ENCODE measurements at places on chromosomes 5 and 9. TPM values are rescaled to one million over a fixed set of nuclear protein-coding genes. Genes with fewer than 3 reads are reported as not detected.

- peaks cover 5% of the 10 kb centered on the region for H3K27me3 ChIP-seq
- DNase-seq: no peak
- no peak overlapping the region for H3K4me3 ChIP-seq
- H3K36me3 ChIP-seq: no peaks in the 10 kb centered on the region
- H3K4me1 ChIP-seq: peaks cover 5% of the 10 kb centered on the region
- H3K27ac ChIP-seq: no peak overlapping the region
Observed at GRCh38 chr5:58773744-58774441, 191.0 kb downstream of the RAB3C start.

- no peaks in the 10 kb centered on the region for H3K4me1 ChIP-seq
- no peak overlapping the region for H3K27ac ChIP-seq
- DNase-seq: no peak
- no peak overlapping the region for H3K4me3 ChIP-seq
- no peaks in the 10 kb centered on the region for H3K27me3 ChIP-seq
- no peaks in the 10 kb centered on the region for H3K36me3 ChIP-seq
Observed at GRCh38 chr9:86714999-86715398, 232.3 kb downstream of the GAS1 start.

DNA sequence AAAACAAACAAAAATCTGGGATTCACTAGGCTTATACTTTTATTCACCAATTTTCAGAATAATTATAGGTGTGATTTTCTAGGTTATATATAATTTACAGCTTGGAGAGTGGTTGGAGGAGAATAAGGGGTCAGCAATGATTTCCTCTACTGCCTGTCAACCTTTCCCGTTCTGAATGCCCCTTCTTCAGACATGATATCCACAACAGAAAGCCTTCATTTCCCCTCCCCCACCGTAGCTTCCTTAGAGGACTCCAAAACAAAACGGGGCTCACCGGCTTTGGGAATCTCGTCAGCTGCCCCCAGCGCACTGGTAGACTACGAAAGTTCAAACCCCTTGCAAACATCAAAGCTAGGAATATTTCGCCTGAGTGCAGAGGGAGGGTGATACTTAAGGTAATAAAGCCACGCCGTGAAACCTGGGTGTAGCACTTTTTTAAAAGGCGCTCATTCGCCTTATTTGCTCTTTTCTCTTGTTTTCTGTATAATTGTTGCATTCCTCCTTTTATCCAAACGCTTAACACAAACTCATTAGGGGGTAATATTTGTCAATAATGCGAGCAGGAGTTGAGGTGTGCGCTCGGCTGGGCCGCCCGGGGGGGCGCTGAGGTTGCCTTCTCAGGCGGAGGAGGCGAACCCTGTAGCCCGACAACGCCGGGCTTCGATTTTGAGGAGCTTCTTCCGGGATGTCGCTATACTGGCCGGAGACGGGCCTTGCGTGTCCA, 2.4 kb downstream of the OTP start:
- DNase-seq: no peak
- no peak overlapping the region for H3K4me3 ChIP-seq
- H3K27me3 ChIP-seq: peaks cover 78% of the 10 kb centered on the region
- peaks cover 23% of the 10 kb centered on the region for H3K4me1 ChIP-seq

- peaks cover 5% of the 10 kb centered on the region for H3K27me3 ChIP-seq
- peak; percentile 21 for DNase-seq
- H3K27ac ChIP-seq: no peak overlapping the region
- H3K4me3 ChIP-seq: no peak overlapping the region
Observed at GRCh38 chr5:57650360-57651069, 167.9 kb upstream of the ACTBL2 start.

GRCh38 chr5:173392172-173392571, 64.0 kb upstream of the STC2 start:
- H3K36me3 ChIP-seq: no peaks in the 10 kb centered on the region
- H3K4me3 ChIP-seq: no peak overlapping the region
- H3K4me1 ChIP-seq: no peaks in the 10 kb centered on the region
- peaks cover 2% of the 10 kb centered on the region for H3K27me3 ChIP-seq

FOXD4L5 gene
- 0.13 TPM for total RNA-seq

- H3K27me3 ChIP-seq: peaks cover 45% of the 10 kb centered on the region
- DNase-seq: peak; percentile 16
- no peaks in the 10 kb centered on the region for H3K36me3 ChIP-seq
- H3K27ac ChIP-seq: no peak overlapping the region
Observed at GRCh38 chr5:16935231-16936149, 598 bp downstream of the MYO10 start.

DNA sequence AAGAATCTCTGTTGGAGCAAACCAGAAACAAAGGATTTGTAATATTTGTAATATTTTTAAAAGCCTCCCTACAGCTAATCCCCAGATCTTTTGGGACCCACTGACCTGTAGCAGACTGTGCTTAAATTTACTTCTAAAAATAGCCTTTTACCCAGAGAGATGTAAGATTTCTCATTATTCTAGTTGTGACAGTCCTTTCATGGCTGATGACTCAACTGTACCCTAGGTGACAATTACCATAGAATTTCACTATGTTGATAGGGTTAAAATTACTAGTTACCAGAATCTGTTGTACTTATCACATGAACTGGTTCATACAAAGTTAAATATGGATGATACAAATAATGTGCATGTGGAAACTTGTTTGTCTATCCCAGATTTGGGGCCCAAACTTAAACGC, 543.9 kb upstream of the SEMA6A start:
- H3K27me3 ChIP-seq: no peaks in the 10 kb centered on the region
- H3K27ac ChIP-seq: no peak overlapping the region
- no peak for DNase-seq

DNA sequence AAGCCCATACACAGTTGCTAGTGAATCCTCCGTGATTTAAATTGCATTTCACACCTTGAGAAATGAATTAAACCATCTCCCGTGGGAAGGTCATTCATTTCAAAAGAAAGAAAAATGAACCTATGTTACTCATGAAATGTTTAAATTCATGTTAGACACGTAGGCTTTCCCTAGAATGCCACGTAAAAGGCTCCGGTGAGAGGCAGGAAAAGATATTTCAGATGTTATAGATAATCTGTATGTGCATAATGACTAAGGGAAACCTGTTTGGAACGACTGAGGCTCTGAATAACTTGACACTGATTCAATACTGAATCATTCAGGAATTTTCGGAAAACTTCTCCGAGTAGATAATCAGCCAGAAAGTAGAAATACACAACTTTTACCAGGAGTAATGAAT, 134.3 kb upstream of the ICE1 start:
- no peak overlapping the region for H3K27ac ChIP-seq
- H3K4me3 ChIP-seq: no peak overlapping the region
- no peaks in the 10 kb centered on the region for H3K36me3 ChIP-seq
- H3K27me3 ChIP-seq: no peaks in the 10 kb centered on the region

ZBTB26 gene
- total RNA-seq: 8.5 TPM

DNA sequence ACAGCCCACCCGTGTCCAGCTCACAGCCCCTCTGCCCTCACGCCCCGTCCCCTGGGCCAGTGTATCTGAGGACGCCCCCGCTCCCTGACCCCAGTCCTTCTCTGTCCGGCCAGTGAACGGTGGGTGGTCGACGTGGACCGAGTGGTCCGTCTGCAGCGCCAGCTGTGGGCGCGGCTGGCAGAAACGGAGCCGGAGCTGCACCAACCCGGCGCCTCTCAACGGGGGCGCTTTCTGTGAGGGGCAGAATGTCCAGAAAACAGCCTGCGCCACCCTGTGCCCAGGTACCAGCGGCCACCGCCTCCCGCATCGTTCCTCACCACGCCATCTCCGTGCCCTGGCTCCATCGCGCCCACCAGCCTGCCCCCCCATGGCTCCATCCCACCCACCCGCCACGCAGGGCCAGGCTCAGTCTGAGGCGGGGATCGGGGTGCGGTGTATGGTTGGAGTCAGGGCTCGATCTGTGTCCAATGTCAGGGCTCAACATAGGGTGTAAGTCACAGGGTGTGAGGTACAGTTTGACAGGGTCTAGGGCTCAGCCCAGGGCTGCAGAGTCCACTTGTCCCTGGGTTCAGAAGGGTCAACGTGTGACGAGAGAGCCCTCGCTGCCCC, 29.5 kb downstream of the HK3 start:
- no peak for DNase-seq
- H3K36me3 ChIP-seq: peaks cover 2% of the 10 kb centered on the region
- no peak overlapping the region for H3K4me3 ChIP-seq
- no peaks in the 10 kb centered on the region for H3K4me1 ChIP-seq
- peaks cover 17% of the 10 kb centered on the region for H3K27me3 ChIP-seq

SLC25A2 gene
- 0.50 TPM for total RNA-seq

ECM2 gene
- not detected for total RNA-seq

- no peak overlapping the region for H3K4me3 ChIP-seq
- H3K4me1 ChIP-seq: no peaks in the 10 kb centered on the region
- DNase-seq: no peak
- H3K27me3 ChIP-seq: no peaks in the 10 kb centered on the region
- H3K27ac ChIP-seq: no peak overlapping the region
Observed at GRCh38 chr5:125053179-125053578, 306.7 kb upstream of the ZNF608 start.

GRCh38 chr9:69444021-69444420, 119.0 kb downstream of the ENTREP1 start:
- H3K36me3 ChIP-seq: no peaks in the 10 kb centered on the region
- no peak overlapping the region for H3K4me3 ChIP-seq
- no peaks in the 10 kb centered on the region for H3K27me3 ChIP-seq
- H3K4me1 ChIP-seq: no peaks in the 10 kb centered on the region

ZNF618 gene
- 0.25 TPM for total RNA-seq
